ENCODE measurements at places on chromosomes 16 and 17.

DNA sequence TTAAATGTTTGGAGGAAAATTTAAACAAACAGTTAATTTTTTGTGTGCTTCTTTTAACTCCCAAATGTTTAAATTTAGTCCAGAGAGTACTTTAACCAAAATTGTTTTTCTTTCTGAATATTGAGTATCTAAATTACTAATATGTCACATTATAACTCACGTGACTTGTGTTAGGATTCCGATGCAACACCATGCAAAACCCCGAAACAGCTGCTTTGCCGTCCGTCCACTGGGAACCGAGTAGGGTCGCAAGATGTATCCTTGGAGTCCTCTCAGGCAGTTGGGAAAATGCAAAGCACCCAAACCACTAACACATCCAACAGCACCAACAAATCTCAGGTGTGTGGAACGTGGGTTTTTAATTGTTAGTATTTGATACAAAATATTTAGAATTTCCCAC, 38.7 kb upstream of the ADCY7 start:
- no peak for DNase-seq

DNA sequence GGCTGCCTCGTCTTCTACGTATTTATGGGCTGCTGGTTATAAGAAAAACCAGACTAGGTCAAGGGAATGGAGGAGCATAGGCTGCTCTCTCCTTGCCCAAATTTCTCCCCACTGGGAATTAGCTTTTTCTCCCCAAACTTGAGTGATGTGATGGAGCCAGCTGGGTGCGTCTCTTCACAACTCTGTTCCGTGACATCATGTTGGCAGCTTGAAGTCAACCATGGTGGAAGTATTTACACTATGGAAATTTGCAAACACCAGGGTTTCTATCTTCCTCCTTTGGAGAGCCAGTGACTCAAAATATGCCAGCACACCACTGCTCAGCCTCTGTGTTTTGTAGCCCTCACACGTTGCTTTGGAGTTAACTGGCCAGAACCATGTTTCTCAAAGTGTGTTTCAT, 78.1 kb downstream of the OR1D5 start:
- no peak for DNase-seq

- no peak for DNase-seq
Measured at GRCh38 chr16:66996983-66997358, 8.6 kb downstream of the CES4A start.

DNA sequence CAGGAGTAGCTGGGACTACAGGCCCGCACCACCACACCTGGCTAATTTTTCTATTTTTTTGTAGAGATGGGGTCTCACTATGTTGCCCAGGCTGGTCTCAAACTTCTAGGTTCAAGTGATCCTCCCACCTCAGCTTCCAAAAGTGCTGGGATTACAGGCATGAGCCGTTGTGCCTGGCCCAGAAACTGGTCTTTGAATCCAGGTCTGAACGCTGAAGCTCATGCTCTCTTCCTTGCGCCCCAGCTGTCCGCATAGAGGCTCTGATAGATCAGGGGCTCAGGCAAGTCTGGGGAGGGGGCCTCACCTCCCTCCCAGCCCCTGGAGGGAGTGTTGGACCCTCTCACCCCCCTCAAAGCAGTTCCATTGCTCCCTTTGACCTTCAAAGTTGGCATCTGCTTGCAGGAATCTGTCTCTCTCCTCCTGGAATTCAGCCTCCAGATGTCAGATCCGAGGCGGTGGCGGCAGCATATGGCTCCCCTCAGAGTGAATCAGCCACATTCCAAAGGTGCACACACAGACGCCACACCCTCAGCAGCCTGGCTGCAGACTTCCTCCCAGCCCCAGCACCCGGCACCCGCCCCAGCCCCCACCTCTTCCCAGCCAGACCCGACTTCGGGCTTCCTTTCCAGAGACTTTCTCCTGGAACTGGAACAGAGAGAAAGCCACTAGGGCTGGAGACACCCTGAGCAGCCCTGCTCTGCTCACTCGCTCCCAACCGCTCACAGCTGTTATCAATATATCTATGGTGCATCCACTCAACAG, 16.9 kb upstream of the GLIS2 start:
- no peak for DNase-seq

DNA sequence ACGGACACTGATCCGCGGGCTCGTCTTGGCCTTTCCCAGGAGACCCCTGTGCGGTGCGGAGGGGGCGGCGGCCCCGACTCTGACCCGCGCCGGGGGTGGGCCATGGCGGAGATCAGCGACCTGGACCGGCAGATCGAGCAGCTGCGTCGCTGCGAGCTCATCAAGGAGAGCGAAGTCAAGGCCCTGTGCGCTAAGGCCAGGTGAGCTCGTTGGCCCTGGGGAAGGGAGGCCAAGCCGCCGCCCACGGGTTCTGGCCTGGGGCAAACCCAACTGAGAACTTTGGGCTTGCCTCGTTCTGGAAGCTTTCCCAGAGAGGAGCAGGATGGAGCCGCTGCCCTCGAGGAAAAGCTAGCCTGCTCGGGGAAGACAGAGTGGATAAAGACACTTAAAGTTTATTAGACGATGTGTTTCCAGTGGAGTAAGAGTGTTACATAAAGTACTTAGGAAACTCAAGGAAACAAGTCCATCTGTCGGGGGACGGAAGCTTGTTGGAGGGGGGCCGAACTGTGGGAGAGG, 540 bp downstream of the PPP4C start:
- DNase-seq = no peak

Measured in stimulated activated CD4-positive, alpha-beta T cell treated with anti-CD3 and anti-CD28 coated beads, Interleukin-12 subunit alpha, Interleukin-12 subunit beta, amount 100 ng/mL, for 48 hours (primary cell).